ENCODE measurements at places on chromosomes 12 and 14.

DNA sequence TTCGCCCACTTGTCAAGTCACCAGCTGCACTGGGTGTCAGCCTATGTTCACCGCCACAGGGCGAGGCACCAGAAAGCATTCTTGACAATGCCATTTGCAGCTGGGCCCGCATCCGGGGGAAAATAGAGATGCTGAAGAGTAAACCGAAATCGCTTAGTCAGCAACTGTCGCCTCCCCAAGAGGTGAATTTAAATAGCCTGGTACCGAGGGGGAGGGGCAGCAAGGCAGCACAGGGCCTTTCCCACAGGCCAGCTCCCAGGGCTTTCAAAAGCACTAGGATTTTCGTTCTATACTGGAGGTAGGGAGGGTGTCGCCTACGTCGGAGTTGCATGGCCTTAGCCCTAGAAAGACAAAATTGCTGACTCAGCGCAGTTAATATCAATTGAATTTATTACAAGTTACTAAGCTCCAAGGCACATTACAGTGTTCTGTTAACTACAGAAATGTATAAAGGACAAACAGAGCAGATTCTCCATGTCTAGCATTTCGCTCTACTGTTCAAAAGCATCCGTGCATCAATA, 4.3 kb downstream of the IRF2BPL start:
- no peak for DNase-seq

DNA sequence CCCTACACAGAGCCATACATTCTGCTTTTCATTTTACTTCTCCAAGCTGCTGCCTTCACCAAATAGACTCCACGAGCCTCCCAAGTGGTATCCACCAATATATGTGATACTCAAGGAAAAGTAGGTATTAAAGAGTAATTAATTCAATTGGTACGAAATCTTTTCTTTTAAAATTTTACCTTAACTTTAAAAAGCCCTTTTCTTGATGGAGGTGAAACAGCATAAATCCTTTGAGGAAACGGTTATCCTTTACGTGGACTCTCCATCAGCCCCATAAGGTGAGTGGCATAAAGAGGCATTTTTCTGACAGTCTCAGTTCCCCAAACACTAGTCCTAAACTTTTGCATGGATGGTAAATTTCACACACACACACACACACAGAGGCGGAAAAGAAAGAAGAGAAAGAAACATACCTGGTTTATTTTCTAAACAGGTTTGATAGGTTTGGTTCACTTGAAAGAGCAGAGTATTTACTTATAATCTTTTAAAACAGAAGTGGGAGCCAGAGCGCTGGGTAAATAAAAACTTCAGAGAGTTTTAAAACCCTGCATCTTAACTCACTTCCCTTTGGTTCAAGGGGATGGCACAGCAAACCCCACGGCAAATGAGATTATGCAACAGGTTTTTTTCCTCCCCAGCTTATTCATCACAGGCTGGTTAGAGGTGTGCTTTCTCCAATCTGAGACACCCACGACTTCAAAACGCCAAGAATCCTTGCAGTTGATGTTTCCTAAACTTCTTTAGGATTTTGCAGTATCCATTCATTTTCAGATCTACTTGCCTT, 1.9 kb downstream of the DUSP16 start:
- peak; percentile 44 for DNase-seq

DNA sequence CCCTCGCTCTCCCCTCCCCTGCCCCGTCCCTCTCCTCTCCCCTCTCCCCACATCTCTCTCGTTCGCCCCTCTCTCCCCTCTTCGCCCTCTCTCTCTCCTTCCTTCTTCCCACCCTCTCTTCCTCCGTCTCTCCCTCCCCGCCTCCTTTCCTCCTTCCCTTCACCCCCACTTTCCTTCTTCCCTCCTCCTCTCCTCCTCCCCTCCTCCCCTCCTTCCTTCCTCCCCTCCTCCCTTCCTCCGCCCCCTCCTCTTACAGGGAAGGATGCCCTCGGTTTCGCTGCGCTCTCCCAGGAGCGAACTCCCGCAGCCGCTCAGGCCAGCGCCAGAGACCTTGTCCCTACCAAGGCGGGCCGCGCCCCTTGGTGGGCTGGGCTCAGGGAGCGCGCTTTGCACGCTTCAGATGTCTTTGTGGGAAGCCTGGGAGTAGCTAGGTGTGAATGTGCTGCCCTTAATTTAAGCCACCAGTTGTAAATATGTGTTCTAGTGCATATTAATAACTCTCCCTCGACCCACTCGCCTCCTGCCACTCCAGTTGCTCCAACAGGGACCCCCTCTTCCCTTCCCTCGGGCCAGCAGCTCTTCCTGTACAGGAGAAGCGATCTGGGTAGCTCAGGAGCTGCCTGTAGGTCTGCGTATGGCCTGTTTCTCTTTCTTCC, 13.3 kb upstream of the MAP3K9 start:
- DNase-seq: no peak

GRCh38 chr14:79483477-79484388, 727.6 kb downstream of the DIO2 start:
- DNase-seq: no peak

GRCh38 chr12:104591257-104591885, 134.6 kb downstream of the CHST11 start:
- DNase-seq: no peak

DNA sequence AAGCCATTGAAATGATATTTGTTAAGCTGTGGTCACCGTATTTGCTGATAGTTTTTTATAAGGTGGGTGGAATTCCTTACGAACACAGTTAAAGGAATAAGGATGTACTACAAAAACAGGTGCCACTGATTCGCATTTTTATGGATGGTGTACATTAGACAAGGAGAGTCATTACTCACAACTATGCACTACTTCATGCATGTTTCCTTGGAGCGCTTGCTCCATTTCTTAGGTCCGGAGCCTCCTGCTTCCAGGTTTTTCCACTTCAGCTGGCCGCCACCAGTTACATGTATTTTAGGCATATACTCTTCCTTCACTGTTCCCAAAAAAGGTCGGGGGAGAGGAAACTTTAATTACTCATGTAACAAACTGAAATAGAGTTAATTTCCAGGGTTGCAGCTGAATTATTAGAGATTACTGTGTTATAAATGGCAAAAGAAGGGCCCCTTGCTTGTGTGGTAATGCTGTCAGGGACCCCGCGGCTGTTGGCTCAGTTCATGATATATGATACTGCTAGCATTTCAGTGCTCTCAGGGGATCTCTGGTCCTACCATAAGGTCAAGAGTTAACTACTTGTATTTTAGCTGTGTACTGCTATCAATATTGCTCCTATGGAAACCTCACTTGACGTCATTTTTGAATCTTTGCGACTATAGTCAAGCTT, 454.7 kb downstream of the NPAS3 start:
- DNase-seq: no peak

Measured in AG08395 (cell line).